ENCODE measurements at places on chromosomes 4 and X.

DNA sequence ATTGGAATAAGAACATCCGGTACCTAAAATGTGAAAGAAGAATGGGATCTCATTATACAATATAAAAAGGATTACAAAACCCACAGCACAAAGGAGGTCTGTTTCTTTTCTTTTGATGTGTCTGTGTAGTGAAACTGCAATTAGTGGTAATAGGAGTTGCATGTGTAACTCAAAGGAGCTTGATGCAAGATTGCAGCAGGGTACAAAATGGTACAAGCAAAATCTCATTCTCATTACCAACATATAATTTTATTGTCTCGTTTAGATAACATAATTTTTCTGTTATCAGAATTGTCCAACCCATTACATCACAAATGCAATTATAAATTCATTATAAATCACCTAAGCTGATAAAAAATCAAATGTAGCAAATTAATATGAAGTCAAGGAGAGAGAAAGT lies 47.1 kb upstream of the CCSER1 start:
- no peak for DNase-seq

DNA sequence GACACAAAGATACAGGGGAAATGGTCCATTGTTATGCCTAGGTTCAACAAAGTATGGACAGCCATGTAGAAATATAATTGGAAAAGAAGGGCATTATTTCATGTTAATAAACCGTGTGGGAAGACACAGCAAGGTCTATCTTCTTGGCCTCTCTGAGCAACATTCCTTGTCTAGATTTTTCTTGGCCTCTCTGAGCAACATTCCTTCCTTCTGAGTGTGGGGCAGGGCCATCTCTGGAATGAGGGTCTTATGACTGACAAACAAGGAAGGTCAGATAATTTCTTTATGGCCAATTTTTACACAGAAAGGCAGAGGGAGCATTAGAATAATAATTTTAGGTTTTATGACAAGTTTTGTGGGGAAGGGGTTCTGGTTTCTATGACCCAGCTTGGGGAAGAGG lies 24.3 kb upstream of the MAOA start:
- DNase-seq, result no peak

- DNase-seq, result no peak
Observed at GRCh38 chr4:92988301-92988700, 684.5 kb downstream of the GRID2 start.

DNA sequence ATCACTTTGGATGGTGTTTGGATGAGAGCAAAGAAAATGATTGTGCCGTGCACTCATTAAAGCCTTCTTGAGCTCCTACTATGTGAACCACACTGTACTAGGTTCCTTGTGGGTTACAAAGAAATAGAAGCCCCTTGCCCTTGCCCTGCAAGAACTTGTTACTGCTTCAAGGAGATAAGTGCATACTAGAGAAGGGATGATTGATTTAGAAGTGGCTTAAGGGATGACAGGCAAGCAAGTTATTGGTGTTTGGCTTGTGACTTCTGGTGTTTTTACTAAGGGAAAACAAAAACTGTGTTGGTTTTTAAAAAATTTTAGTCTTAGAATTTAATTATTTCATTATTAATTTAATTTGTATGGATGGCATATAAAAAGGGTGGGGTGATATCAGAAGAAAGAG lies 67.4 kb downstream of the IL21 start:
- no peak for DNase-seq

DNA sequence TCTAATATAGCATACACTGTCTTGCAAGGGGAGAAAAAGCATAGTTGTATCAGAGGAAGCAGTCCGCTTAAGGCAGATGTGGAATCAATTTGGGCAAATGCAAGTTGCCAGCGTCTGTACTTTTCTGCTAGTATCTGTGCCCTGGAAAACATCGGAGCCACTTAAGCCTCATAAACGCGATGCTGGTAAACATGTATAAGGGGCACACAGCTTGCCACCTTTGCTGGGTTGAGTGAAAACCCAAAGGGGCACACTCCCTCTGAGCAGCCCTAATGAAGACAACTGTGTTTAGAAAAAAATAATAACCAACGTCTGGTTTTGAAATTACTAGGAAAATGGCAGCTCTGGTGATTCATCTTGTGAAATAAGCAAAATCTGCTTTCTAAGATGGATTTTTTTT lies 24.3 kb downstream of the SMIM20 start:
- DNase-seq, result no peak

DNA sequence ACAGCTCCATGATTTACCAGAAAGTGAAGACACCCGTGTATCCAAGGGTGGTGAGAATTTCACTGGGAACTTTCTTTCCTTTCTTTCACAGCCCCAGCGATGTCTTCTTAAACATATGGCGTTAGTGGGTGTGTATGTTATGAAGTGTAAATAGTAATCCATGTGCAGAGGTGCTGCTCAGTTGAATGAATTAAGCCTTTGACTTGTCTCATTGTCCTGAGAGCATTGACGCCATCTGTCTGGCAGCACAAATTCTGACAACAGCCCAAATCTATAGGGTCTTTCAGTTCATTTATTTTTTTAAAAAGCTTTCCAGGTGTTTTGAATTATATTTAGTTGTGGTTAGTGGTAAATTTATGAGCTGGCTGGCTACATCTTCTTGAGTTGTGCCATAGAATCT lies 69.4 kb downstream of the CLCN5 start:
- DNase-seq, result no peak

All from neural progenitor cell (in vitro differentiated cells).